ENCODE measurements at places on chromosomes 3 and 15. TPM values are rescaled to one million over a fixed set of nuclear protein-coding genes. Genes with fewer than 3 reads are reported as not detected.

GPR27 gene
- not detected for polyA plus RNA-seq

CAPN3 gene
- polyA plus RNA-seq, result 0.03 TPM

SLC12A1 gene
- not detected for polyA plus RNA-seq

GREM1 gene
- not detected for polyA plus RNA-seq

Data from K562 (cell line).